ENCODE measurements at places on chromosomes 16 and 17. TPM values are rescaled to one million over a fixed set of nuclear protein-coding genes. Genes with fewer than 3 reads are reported as not detected.

- peaks cover 41% of the 10 kb centered on the region for H3K4me1 ChIP-seq
- peak overlapping the region; percentile 32 for H3K4me3 ChIP-seq
These were observed 4.1 kb upstream of the WDR24 start for GRCh38 chr16:694187-694862.

The KATNB1 gene
- 12.7 TPM for total RNA-seq

The TP53I13 gene
- 299 TPM for total RNA-seq

DNA sequence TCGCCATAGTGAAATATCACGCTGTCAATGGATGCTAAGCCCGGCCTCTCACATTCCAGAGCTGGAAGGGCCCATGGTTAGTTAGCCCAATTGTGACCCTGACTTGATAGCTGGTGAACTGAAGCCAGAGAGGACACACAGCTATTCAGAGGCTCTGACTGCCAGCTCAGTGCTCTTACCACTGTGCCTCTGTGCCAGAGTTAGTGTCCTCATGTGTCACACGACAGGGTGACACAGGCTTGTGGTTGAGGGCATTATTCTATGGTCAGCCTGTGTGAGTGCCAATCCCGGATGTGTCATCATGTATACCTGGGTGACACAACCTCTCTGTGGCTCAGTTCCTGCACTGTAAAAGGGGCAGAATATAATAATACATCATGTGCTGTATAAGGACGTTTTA, 2.5 kb upstream of the MT1X start:
- DNase-seq, result no peak
- no peaks in the 10 kb centered on the region for H3K36me3 ChIP-seq
- no peak overlapping the region for H3K4me3 ChIP-seq
- no peak overlapping the region for H3K27ac ChIP-seq
- H3K4me1 ChIP-seq, result peaks cover 39% of the 10 kb centered on the region

The CD300LG gene
- 0.45 TPM for total RNA-seq

DNA sequence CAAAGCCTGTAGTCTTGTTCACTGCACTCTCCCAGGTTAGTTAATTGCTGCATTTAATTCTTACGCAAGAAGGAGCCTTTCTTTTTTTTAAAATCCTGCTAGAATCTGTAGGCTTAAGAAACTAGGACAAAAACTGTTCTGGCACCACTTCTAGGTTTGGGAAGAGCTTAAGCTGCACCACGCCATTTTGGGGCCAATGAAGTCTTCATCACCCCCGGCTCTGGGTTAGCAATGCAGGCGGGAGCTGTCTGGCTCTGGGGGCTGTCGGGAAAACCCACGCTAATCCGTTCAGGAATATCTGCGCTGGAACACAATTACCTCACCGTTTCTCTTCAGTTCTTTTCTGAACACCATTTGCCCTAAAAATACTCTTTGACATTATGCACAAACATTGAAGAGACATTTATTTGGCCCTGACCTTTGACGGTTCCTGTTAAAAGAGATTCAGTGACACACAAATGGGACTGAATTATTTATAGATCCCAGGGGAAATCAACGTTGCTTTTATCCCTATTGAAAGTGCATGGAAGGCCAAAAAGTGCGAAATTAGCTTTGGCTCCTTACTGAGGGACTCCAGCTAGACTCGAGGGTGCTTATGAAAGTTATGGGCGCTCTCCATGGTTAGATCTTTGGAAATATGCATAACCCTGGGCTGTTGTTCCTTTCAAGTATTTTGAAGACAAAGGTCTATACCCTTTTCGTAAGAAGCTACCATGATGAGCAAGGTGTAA, 249.2 kb downstream of the HAPSTR1 start:
- H3K4me1 ChIP-seq, result no peaks in the 10 kb centered on the region
- H3K27me3 ChIP-seq, result no peaks in the 10 kb centered on the region
- no peaks in the 10 kb centered on the region for H3K36me3 ChIP-seq
- no peak for DNase-seq
- no peak overlapping the region for H3K27ac ChIP-seq
- no peak overlapping the region for H3K4me3 ChIP-seq

The SCARF1 gene
- total RNA-seq, result 4.1 TPM

DNA sequence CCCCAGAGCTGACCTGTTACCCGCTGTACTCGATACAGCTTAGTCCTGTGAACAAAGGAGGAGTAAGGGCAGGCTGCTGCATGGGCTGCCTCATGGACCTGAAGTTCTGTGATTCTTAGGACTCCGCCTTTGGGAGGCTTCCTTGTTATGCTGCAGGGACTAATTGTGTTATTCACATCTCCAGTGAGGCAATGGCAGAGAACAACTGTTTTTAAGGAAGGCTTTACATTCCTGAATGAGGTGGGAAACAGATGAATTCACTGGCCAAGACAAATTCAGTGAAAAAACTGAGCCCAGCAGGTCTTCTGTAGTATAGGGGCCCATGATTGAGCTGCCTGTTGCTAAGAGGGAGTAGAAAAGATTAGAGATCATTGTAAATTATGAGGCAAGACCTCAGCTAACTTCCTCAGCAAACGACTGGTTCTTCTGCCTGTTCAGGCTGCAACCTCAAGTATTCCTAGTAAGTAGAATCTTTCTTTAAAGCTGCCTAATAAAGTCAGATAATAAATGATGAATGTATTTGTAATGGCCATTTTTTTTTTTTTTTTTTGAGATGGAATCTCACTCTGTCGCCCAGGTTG, 26.3 kb downstream of the ADORA2B start:
- H3K27me3 ChIP-seq, result no peaks in the 10 kb centered on the region
- no peak overlapping the region for H3K27ac ChIP-seq
- H3K36me3 ChIP-seq, result no peaks in the 10 kb centered on the region

DNA sequence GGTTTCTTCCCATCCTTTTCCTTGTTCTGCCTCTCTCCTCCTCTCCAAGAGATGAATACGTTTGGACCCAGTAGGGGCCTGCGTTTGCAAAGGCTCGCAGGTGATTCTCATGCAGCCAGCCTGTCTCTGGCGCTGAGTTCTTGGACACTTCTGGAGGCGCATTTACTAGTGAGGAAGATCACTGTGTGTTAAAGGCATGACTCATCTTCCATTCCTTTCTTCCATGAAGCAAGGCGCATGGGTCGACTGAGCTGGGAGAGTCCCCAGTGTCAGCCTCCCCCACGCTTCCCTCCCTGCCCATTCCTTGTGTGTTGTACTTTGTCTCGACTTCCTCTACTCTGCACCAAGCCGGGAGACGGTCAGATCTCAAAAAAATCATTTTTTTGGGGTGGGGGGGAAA, 159.9 kb upstream of the EEF2KMT start:
- H3K4me3 ChIP-seq, result no peak overlapping the region
- H3K36me3 ChIP-seq, result no peaks in the 10 kb centered on the region
- no peaks in the 10 kb centered on the region for H3K4me1 ChIP-seq
- no peaks in the 10 kb centered on the region for H3K27me3 ChIP-seq

GRCh38 chr17:32520104-32520701, 33.4 kb downstream of the CDK5R1 start:
- no peak overlapping the region for H3K4me3 ChIP-seq
- no peaks in the 10 kb centered on the region for H3K36me3 ChIP-seq
- DNase-seq, result peak; percentile 83
- no peaks in the 10 kb centered on the region for H3K27me3 ChIP-seq
- H3K4me1 ChIP-seq, result peaks cover 15% of the 10 kb centered on the region
- peak overlapping the region; percentile 30 for H3K27ac ChIP-seq

DNA sequence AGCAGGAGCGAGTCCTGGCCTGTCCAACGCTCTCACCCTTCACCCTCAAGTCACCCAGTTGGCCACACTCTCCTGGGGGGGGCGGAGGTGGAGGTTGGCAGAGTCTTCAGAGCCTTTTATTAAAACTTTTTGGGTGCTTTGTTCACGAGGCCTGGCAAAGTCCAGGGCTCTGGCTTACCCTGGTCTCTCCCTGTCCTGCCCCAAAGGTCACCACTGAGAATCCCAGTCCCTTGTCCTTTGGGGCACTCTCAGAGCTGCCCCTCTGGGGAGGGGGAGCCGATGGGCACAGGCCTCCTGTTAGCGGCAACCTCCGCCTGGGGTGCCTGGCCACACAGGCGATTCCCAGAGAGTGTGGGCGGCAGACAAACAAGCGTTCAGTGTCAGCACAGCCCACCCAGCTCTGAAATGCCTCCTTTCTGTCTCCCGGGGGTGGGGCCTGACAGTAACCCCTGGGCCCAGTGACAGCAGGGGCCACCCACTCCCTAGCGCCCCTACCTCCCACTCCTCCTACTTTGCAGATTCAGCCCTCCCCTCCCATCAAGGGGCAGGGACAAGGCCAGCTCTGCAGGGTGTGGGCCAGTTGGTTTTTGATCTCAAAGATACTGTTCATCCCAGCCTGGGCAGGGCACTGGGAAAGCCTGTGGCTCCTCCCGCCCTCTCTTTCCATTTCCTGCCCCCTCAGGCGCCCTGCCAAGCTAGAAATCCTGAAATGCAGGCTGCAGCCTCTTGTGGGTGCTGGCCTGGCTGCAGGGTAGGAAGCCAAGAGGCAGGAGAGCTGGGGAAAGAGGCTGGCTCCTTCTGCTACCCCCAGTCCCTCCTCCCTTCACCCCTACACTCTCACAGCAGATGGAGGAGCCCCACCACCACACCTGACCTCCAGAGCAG, 36.6 kb upstream of the EMP2 start:
- H3K4me1 ChIP-seq, result peaks cover 23% of the 10 kb centered on the region
- H3K4me3 ChIP-seq, result no peak overlapping the region
- no peaks in the 10 kb centered on the region for H3K36me3 ChIP-seq
- no peak overlapping the region for H3K27ac ChIP-seq
- DNase-seq, result peak; percentile 73
- no peaks in the 10 kb centered on the region for H3K27me3 ChIP-seq

The ADCY9 gene
- 12.1 TPM for total RNA-seq

- no peak for DNase-seq
- no peaks in the 10 kb centered on the region for H3K36me3 ChIP-seq
- no peak overlapping the region for H3K4me3 ChIP-seq
- H3K4me1 ChIP-seq, result no peaks in the 10 kb centered on the region
These were observed 85.0 kb upstream of the RPL38 start for GRCh38 chr17:74118504-74118903.

GRCh38 chr16:80387318-80387921, 153.4 kb upstream of the DYNLRB2 start:
- peaks cover 8% of the 10 kb centered on the region for H3K4me1 ChIP-seq
- no peaks in the 10 kb centered on the region for H3K36me3 ChIP-seq
- no peaks in the 10 kb centered on the region for H3K27me3 ChIP-seq
- peak; percentile 30 for DNase-seq
- H3K27ac ChIP-seq, result no peak overlapping the region

DNA sequence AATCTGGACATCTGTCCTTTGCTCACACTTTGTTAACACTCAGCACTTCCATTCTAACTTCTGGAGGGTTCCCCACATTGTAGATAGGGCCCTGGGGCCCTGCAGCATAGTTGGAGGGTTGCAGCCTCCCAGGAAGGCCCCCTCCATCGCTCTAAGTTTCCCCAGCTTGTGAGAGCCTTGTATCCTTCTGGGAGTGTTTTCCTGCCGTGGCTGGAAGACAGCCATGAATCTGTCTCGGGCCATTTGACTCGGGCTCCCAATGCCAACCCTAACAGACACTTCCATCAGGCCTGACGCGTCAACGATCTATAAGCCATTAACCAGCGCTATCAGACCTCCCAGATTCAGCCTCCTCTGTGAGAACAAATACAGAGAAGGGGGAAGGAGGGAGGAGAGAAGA, 263.7 kb upstream of the RPL38 start:
- no peaks in the 10 kb centered on the region for H3K4me1 ChIP-seq
- peaks cover 48% of the 10 kb centered on the region for H3K27me3 ChIP-seq
- no peak overlapping the region for H3K4me3 ChIP-seq
- no peaks in the 10 kb centered on the region for H3K36me3 ChIP-seq
- no peak overlapping the region for H3K27ac ChIP-seq
- DNase-seq, result no peak

- H3K27me3 ChIP-seq, result no peaks in the 10 kb centered on the region
- no peak overlapping the region for H3K4me3 ChIP-seq
- no peak overlapping the region for H3K27ac ChIP-seq
- DNase-seq, result no peak
- no peaks in the 10 kb centered on the region for H3K36me3 ChIP-seq
These were observed 17.0 kb downstream of the CHD9 start for GRCh38 chr16:53071748-53072301.

GRCh38 chr16:75230471-75231110, 11.8 kb downstream of the CTRB1 start:
- DNase-seq, result no peak
- peaks cover 15% of the 10 kb centered on the region for H3K4me1 ChIP-seq
- no peaks in the 10 kb centered on the region for H3K27me3 ChIP-seq
- no peak overlapping the region for H3K27ac ChIP-seq
- no peak overlapping the region for H3K4me3 ChIP-seq
- peaks cover 77% of the 10 kb centered on the region for H3K36me3 ChIP-seq

DNA sequence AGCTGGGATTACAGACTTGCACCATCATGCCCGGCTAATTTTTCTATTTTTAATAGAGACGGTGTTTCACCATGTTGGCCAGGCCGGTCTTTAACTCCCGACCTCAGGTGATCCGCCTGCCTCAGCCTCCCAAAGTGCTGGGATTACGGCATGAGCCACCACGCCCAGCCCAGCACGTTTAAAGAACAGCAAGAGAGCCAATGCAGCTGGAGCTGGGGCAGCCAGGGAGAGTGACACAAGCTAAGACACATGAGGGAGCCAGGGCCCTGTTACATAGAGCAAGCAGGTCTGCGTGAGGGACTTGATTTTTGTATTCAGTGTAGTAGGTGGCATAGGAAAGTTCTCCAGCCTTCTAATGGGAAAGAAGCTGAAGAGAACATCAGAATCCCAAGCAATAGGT, 21.7 kb upstream of the GOSR2 start:
- H3K27ac ChIP-seq, result no peak overlapping the region
- no peak overlapping the region for H3K4me3 ChIP-seq
- no peaks in the 10 kb centered on the region for H3K36me3 ChIP-seq

DNA sequence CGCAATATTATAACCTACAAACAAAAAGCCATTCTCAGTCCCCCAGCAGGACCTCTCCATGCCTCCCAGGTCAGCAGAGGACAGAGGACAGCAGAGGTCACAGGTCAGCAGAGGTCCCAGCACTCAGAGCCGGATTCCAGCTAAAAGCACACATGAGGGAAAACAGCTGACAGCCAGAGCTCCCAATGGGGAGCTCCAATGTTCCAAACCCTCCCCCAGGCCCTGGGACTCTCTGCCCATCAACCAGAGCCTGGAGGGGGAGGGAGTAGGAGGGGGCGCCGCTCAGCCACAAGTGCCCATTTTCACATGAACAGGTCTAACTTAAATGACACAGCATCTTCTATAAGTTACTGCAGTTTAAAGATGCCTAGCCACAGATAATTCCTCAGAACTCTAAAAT, 77.5 kb downstream of the ANKRD11 start:
- no peak overlapping the region for H3K27ac ChIP-seq
- no peak overlapping the region for H3K4me3 ChIP-seq
- DNase-seq, result no peak
- H3K36me3 ChIP-seq, result peaks cover 8% of the 10 kb centered on the region
- no peaks in the 10 kb centered on the region for H3K27me3 ChIP-seq
- H3K4me1 ChIP-seq, result peaks cover 83% of the 10 kb centered on the region

DNA sequence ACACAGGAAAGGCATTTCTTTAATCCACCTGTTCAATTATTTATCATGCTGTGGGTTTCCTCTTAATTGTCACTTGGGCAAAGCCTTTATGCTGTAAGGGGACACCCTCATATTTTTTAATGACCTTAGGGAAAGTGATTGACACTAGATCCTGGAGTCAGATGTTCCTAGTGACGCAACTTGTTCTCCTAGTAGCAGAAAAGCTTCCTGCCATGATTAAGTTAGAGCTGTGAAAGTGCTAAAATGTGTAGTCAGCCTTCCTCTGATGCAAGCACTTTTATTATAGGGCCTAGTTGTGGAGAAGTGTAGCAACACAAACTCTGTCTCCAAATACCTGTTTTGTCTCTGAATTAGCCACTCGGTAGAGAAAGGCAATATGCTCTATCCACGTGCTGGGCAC, 12.3 kb downstream of the TMEM100 start:
- H3K27me3 ChIP-seq, result no peaks in the 10 kb centered on the region
- no peaks in the 10 kb centered on the region for H3K36me3 ChIP-seq
- peak overlapping the region; percentile 51 for H3K27ac ChIP-seq
- peaks cover 33% of the 10 kb centered on the region for H3K4me1 ChIP-seq

GRCh38 chr16:88613911-88614817, 24.2 kb upstream of the IL17C start:
- H3K4me3 ChIP-seq, result no peak overlapping the region
- H3K27ac ChIP-seq, result no peak overlapping the region
- no peaks in the 10 kb centered on the region for H3K27me3 ChIP-seq
- DNase-seq, result no peak

The CACNG4 gene
- total RNA-seq, result 8.8 TPM

All from stomach (tissue), 19 donors.